ENCODE measurements at places on chromosomes 6 and 20. TPM values are rescaled to one million over a fixed set of nuclear protein-coding genes. Genes with fewer than 3 reads are reported as not detected.

GRCh38 chr6:150420926-150421325 lies 52.1 kb downstream of the IYD start:
- DNase-seq: no peak

DNA sequence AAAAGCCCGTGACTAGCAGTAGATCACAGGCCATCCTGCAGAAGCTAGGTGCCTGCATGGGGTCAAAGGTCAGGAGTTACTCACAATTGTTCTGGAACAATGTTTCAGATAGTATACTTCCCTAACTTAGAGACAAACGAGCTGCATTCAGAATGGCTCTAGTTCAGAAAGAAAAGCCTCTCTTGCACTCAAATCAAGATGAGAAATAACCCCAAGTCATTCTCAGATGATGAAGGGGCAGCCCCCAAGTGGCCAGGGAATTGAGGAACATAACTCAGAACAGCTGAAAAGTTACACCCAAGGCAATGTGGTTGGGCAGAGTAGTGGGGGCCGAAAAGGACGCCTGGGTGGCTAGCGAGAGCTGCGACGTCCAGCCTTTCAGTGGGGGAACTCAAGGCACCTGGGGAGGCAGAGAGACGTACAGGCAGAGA lies 27.8 kb downstream of the FYN start:
- DNase-seq: no peak

- no peak for DNase-seq
Observed at GRCh38 chr6:141498977-141499376, 633.7 kb upstream of the GJE1 start.

- DNase-seq: no peak
Observed at GRCh38 chr6:82436740-82437139, 73.1 kb downstream of the TPBG start.

- DNase-seq: no peak
Observed at GRCh38 chr6:18441251-18441979, 54.3 kb downstream of the RNF144B start.

- DNase-seq: no peak
Observed at GRCh38 chr6:126077810-126078776, 91.8 kb downstream of the TRMT11 start.

DNA sequence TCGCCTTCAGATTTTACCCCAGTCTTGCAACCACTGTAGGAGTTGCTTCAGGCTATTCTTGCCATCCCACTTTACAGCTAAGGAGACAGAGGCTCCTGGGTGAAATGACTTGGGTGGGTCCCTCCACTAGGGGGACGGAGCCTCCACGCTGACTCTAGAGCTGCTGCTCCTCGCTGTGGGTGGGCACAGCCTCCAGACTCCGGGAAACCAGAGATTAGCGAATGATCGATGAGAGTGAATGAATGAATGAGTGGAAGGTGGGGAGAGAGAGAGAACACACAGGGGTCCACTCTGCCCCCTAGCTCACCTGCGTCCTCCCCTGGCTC lies 10.4 kb downstream of the ZBP1 start:
- no peak for DNase-seq

DNA sequence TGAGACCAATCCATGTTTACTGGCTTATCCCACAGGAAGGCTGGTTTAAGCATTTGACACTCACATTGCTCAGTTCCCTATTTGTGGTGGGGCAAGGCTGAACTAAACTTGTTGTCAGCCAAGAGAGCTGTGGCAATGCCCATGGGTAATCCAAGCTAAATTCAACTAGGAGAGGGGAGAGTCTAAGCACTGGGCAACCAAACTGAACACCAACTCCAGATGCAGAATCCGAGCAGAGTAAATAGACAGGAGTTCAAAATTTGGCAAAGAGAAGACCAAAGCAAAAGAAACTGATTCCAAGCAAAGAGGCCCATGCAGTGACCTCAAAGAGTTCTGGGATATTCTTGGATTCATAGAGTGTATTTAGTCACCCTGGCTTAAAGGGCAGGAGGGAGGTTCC lies 106.5 kb upstream of the NT5E start:
- DNase-seq: no peak

The FOXA2 gene
- not detected for polyA plus RNA-seq

The C20orf204 gene
- polyA plus RNA-seq: 1.1 TPM
